Stimulated activated CD8-positive, alpha-beta memory T cell treated with anti-CD3 and anti-CD28 coated beads, Interleukin-2, amount 100 ng/mL, for 1 hour (primary cell): ENCODE measurements at places on chromosomes 12 and 14.

DNA sequence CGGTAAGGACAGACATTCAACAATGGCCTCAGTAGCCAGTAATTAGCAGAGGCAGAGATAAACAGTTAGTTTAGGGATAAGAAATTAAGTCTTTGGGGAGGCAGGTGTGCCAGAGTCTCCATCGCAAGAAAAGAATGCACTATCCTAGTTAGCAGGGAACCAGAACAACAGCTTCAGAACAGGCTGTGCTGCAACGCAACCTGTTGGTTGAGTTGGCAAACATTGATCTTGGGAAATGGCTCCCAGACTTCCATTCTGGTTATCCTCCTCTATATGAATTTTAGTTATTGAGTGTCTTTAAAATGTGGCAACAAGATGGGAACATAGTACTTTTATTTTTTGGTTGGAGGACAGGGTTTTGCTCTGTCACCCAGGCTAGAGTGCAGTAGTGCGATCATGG is 12.3 kb upstream of the LEMD3 start:
- DNase-seq, result no peak

GRCh38 chr12:76711241-76711640 is 52.7 kb upstream of the ZDHHC17 start:
- DNase-seq, result no peak

DNA sequence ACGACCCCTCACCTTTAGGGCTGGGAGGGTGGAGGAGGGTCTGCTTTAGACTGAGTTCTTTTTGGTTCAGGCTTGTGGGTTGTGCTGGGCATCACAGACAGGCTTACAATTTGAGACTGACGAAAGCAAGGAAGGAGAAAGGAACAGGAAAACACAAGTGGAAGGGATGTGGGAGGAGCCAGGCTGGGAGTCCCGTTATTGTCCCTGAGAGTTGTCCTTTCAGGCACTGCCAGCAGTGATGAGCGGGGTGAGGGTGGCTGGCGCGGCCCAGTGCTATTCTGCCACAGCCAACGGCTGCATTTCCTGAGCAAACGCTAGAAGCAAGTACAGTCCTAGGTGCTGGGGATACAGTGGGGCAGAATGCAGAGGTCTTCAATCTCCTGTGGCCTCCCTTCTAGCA is 29.2 kb upstream of the TSPAN9 start:
- DNase-seq, result no peak

DNA sequence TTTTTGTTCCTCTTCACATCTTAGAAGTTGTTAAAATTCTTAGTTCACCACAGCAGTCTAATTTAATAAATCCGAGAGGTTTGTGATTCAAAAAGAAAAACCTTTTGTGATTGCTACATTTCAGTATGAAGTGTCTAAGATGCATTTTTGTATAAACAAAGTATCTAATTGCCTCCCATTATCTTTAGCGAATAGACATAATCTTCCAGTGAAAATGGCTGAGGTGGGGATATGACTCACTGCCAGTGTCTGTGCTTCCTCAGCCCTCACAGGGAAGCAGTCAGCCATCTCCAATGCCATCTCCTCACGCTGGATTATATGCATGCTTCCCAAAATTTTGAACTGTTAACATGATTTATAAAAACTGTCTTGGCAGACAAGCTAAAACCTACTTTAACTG is 7.6 kb downstream of the GCH1 start:
- no peak for DNase-seq

GRCh38 chr12:107411792-107412535 is 273.6 kb upstream of the PWP1 start:
- no peak for DNase-seq

DNA sequence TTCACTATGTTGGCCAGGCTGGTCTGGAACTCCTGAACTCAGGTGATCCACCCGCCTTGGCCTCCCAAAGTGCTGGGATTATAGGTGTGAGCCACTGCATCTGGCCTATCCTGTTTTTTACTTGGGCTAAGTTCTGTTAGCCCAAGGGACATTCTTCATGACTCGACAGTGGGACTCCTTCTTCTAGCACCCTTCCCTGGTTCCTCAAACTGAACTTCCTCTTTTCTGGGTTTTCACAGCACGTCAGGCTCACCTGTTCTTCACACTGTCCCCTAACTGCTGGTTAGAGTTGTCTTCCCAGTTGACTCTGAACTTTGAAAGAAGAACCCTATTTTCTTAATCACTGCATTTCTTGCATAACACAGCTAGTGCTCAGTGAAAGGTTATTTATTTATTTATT is 22.5 kb downstream of the CABP1 start:
- DNase-seq, result no peak

DNA sequence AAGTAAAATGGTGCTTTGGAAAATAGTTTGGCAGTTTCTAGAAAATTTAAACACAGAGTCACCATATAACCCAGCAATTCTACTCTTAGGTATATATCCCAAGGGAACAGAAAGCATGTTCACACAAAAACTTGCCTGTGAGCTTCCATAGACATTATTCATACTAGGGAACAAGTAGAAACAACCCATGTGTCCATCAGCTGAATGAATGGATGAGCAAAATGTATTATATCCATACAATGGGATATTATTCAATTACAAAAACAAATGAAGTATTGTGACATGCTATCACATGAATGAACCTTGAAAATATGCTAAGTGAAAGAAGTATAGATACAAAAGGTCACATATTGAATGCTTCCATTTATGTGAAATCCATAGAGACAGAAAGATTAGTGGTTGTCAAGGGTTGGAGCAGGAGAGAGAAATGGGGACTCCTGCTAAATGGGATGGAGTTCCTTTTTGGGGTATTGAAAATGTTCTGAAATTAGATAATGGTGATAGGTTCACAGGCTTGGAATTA is 7.9 kb downstream of the SLC10A1 start:
- DNase-seq, result no peak

GRCh38 chr12:3795066-3795465 is 42.2 kb upstream of the CRACR2A start:
- no peak for DNase-seq

DNA sequence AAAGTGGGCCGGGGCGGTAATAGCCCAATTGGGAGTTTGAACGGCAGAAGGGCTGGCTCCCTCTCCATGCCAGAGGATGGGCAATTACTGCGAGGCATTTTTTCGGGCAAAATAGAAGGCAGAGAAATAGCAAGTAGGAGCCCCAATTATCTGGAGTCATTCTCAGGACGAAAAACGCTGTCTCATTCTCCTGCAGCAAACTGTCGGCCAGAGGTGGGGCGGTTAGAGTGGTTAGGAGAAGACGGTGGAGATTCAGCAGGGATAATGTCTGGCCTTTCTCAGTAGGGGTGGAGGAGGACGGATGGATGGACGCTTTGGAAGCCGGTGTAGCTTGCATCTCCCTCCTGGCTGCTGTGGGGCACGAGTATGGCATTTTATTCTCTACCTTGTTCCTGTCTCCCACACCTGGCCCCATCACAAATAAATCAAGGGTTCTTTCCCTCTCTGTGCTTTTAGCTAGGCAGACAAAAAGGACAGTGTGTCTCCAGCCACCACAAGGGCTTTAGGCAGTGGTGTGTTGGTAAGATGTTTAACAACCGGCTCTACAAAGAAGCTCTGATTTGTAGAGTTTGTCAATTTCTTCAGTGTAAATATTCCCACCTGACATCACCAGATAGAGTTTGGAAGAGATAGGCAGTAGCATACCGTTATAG is 140.5 kb upstream of the LHX5 start:
- no peak for DNase-seq

DNA sequence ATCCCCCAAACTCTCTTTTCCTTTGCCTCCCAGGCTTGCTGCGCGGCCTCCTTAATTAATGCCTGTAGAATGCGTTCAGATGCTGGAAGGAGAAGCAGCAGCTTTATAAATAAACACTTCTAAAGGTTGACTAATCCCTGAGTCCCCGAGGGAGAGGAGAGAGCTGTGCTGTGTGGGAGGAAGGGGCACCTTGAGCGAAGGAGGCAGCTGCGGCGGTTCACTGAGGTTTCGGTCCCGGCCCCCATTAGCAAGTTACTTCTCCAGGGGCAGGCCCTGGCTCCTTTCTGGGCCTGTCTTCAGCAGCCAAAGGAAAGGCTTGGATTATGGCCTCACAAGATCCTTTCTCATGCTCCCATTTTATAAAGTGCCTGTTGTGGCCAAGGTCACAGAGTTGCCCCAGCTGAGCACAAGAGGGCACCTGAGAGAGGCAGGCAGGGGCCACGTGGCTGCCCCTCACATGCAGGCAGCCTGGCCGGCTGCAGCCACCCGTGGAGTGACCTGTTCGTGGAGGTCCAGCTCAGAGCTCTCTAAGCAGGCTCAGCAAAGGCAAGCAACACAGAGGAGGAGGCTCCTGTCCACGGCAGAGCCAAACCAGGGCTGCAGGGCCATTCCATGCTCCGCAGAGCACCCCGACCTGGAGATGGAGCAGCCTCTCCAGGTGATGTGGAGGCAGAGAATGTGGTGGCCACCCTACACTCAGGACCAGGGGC is 15.0 kb upstream of the CACNA2D4 start:
- no peak for DNase-seq
